ENCODE measurements at places on chromosomes 16 and 17.

GRCh38 chr16:79269211-79269863 lies 331.2 kb downstream of the MAF start:
- no peak for DNase-seq

GRCh38 chr16:67719778-67720144 lies 645 bp upstream of the GFOD2 start:
- DNase-seq, result no peak

DNA sequence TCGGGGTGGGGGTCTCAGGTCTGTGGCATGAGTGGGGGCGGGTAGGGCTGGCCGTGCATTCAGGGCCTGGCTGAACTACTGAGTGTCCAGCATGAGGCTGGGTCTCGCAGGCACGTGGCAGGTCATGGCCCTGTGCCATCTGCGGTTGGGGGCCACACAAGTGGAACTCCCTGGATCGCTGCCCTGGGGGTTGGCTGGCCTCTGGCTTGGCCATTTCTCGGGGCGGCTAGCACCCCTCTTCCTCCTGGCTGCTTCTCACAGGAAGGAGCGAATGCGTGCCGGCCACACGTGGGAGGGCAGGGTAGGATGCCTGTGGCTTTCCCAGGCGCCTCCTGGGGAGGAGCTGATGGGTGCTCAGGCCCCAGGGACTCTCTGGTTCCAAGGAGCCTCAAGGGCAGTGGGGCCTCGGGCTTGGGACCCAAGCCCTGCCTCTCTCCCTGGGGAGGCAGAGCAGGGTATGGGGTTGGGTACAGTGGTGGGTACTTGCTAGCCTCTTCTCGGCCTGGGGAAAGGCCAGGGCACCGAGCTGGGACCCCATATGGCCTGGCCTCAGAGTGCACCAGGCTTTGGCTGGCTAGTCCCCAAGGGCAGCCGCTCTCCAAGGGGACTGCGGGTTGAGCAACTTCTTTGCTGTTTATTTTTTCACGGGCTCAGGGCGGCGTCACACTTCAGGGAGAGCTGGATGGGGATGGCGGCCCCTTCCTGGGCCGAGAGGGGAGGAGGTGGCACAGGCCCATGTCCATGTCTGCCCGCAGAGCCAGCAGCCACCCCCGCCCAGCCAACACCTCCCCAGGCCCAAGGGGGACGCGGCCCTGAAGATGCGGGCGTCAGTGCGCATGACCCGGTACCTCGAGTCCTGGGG lies 37.5 kb downstream of the ADCY7 start:
- DNase-seq, result peak; percentile 62

DNA sequence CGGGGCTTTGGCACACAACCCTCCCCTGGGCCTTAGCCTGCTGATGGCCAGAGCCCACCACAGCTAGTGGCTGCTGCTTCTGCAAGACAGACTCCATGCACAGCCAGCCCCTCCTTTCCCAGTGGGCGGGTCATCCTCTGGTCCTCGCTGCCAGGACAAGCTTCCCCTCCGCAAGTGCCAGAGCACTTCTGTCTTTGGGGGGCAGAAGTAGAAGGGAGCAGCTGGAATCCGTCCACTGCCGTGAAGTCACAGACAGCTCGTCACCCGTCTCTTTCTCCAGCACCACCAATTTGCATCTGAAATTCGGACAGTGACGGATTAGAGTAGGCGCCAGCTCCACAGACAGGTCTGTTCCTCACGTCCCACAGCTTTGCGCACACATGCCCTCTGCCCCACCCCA lies 31.3 kb upstream of the NAT9 start:
- no peak for DNase-seq

- peak; percentile 55 for DNase-seq
Measured at GRCh38 chr17:39663688-39664580, 1.2 kb upstream of the TCAP start.

DNA sequence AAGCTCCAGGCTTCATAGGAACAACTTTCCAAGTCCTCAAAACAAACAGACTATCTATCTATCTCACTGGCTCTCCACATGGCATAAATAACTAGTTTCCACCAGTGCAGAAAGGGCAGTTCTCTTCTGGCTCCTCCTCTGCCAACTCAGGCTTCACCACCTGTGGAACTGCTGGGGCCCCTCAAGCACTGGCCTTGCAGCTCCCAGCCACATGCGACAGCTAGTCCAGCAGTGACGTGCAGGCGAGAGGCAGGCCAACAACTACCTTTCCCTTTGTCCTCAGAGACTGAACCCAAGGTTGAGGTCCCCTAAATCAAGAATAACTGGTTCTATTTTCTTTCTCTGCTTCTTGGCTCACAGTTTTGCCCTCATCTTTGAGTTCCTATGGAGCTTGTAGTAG lies 137.6 kb downstream of the AATF start:
- DNase-seq, result no peak

DNA sequence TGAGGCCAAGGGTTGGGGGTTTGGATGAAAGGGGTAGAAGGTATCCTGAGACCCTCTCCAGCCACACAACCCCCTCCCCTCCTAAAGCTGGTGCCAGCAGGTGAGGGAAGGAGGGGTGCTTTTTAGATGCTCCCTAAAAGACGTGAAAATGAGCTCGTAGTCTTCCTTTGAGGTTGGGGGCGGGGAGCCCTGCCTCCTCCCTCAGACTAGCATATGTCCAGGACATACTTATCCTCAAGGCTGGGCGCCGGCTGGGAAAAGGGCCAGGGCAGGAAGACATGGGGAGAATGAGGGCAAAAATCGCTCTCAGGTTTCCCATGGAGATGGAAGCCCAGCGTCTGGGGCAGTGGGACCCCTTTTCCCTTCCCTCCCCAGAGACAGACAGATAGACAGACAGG lies 26.7 kb downstream of the SRCIN1 start:
- DNase-seq, result no peak

GRCh38 chr16:64346080-64346479 lies 775.8 kb downstream of the CDH11 start:
- DNase-seq, result no peak

DNA sequence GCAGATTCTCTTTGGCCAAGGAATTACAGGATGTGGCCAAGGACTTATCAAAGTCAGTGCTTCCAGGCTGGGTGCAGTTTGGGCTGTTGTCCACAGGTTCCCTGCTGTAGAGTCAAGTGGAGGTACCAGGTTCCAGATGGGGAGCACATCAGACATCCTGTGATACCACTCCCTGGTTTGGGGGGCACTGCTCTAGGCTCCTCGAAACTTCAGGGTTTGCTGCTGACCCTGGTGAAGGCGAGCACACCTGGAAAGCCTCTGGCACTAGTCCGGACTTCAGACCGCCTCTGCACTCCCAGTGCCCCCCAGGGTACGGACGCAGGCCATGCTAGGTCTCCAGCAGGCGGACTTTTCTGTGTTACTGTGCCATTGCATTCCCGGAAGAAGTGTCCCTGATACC lies 10.7 kb downstream of the SLC47A1 start:
- DNase-seq, result no peak

GRCh38 chr16:27720731-27721530 lies 171.0 kb downstream of the KATNIP start:
- no peak for DNase-seq

GRCh38 chr17:21500064-21500463 lies 123.9 kb downstream of the KCNJ12 start:
- DNase-seq, result no peak

DNA sequence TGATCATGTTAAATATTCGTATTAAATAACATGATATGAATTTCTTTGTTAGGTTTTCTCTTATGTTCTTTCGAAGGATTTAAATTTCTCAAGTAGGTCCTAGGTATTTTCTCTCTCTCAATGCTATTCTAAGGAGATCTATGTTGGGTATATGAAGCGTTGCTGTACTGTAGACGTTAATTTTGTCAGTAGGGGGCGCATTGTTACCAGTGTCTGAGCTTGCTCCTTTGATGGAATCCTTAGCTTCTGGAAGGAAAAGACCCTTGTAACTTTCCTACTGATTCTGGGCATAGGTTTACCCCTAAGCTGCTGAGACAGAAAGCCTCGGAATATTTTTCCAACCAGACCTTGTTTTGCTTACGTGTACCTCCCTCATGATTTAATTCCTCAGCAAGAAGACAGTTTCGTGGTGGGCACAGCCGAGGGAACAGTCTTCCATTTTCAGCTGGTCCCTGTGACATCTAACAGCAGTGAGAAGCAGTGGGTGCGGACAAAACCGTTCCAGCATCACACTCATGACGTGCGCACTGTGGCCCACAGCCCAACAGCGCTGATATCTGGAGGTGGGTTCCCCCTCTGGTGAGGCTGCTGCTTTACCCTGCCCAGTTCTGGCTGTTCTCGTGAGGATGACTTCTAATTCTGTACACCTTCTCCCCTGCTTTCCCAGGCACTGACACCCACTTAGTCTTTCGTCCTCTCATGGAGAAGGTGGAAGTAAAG lies 17.9 kb downstream of the UTP4 start:
- no peak for DNase-seq

DNA sequence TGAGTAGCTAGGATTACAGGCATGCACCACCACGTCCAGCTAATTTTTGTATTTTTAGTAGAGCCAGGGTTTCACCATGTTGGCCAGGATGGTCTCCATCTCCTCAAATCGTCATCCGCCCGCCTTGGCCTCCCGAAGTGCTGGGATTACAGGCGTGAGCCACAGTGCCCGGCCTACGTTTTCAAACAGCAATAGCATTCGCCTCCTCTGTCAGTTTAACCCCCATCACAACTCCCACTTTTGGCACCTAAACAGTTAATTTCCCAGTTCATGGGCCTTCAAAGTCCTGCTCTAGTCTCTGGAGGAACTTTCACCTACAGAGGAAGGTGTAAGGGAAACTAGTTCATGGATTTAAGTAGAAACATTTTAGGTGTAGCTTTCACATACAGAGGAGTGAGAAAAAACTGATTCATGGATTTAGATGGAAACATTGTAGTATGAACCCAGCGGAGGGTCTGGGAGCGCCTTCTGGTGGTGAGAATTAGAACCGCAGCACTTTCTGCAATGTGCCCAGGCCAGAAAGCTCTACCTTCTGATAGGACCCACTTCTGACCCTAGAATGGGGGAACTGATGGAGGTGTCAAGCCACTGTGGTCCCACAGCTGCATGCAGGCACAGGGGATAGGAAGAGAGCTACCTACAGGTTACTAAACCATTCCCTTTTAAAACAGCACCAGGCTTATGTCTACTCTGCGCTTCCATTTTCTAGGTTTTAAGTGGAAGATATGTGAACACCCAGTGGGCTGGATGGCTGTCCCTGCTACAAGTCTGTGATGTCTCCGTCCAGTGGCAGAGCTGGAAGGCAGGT lies 12.0 kb upstream of the MEOX1 start:
- peak; percentile 83 for DNase-seq

DNA sequence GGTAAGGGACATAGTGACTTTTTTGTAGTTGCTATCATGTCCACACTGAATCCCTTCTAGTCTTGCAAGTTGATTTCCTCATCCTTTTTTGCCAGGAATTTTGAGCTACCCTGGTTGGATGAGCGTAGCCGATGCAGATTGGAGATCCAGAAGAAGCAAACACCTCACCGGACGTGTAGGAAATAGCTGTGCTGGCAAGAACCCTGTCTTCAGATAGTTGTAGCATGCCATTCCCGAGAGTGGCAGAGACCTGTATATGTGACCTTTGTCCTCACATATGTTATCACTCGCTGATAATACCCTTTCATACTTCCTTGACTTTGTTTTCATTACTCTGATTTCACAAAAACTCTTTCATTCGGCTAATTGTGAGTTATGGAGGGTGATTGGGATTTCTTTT lies 6.2 kb upstream of the CASC3 start:
- DNase-seq, result no peak

DNA sequence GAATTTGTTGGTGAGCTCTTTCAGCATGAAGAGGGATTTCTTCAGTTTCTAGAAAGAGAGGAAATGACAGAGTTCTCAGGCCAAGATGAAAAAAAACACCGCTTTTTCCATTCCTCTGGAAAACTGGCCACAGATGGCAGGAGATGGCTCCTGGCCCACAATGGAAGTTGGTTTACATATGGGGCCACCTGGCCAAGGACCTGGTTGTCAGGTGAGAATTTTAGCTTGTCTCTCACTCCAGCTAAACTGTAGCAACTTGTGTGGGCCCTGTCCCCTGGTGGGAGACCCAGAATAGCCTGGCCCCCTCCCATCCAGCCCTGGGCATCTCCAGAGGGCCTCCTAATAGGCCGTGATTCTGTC lies 33.6 kb downstream of the LGALS9 start:
- peak; percentile 49 for DNase-seq

GRCh38 chr16:64749346-64749745 lies 372.5 kb downstream of the CDH11 start:
- DNase-seq, result no peak

- no peak for DNase-seq
Measured at GRCh38 chr17:1976000-1976682, 49.0 kb downstream of the RTN4RL1 start.

- DNase-seq, result peak; percentile 69
Measured at GRCh38 chr17:75848523-75849278, 4.5 kb upstream of the UNC13D start.

GRCh38 chr17:74419928-74420411 lies 11.9 kb upstream of the GPRC5C start:
- DNase-seq, result no peak

- DNase-seq, result no peak
Measured at GRCh38 chr17:36947922-36948716, 635 bp upstream of the AATF start.

DNA sequence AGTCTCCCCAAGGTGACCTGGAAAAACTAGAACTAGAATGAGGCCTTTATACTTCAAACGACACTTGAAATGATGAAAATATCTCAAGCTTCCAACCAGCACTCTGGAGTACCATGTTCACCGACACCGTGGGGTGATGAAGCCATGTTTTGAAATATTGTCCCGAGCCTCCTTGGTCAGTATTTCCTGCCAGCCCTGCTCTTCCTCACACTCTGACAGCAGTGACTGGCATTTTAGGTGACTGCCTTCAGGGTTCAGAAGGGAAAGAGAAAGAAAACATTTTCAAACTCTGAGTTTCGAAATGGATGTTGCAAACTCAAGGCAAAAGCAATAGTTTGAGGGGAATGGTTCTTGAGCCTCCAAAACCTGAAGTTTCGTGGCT lies 39.3 kb upstream of the IRX6 start:
- no peak for DNase-seq

DNA sequence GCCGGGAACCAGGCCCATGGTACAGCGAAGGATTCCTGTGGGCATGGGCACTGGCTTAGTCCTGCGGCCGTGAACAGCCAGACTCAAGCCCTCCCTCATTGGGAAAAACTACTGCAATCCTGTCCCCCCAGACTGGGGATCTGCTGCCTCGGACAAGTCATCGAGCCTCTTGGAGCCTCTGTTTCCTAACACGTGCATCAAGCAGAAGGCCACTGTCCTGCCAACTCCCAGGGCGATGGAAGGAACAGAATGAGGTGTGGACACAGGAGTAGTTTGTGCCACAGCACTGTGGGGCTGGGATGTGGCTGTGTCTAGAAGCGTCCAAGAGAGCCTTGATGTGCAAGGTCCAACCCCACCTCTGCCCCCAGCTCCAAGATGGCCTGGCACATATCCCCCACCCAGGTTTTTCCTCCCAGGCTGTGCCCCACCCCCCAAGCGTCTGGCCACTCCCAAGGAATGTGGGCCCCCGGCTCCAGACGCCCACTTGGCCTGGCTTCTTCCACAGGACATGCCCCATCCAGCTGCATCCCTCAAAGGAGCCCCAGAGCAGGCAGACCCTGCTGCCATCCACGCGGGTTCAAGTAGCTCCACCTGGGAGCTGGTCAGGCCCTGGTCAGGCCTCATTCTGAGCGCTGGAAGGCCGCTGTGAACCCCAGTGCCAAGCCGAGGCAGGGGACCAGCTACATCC lies 3.4 kb downstream of the CAMKK1 start:
- no peak for DNase-seq

GRCh38 chr16:85892760-85893159 lies 6.2 kb upstream of the IRF8 start:
- DNase-seq, result no peak

- DNase-seq, result no peak
Measured at GRCh38 chr16:77955127-77955526, 67.2 kb upstream of the CLEC3A start.

GRCh38 chr17:39938140-39938869 lies 10.8 kb downstream of the LRRC3C start:
- DNase-seq, result no peak

- no peak for DNase-seq
Measured at GRCh38 chr17:50314456-50315011, 31.4 kb upstream of the XYLT2 start.
